ENCODE measurements at places on chromosomes 1 and 21. TPM values are rescaled to one million over a fixed set of nuclear protein-coding genes. Genes with fewer than 3 reads are reported as not detected.

GRCh38 chr1:229894532-229894931 is 172.5 kb upstream of the GALNT2 start:
- no peak for DNase-seq

DNA sequence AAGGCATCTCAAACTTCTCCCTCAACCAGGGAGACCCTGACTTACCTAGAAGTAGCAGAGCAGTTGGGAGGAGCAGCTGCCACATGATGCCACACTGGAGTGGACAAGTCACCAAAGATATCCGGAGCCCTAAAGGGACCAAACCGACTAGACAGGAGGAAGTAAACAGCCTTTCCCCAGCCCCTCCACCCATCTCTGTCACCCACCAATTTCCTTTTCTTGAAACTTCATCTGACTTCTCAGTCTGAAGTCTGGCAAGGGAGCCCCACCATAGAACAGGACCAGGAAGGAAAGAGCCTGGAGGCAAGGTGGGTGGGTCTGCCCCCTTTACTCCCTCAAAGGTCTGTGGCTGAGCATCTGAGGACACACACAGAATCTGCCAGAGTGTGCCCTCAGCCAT is at the start of gene FCGR3A:
FCGR3A (minus strand) TSS at position 167 of the 400 bp plus-strand sequence; CDS start at position 85, 82 bp downstream.
- no peak for DNase-seq

TIE1 gene
- 47.3 TPM for polyA plus RNA-seq

DNA sequence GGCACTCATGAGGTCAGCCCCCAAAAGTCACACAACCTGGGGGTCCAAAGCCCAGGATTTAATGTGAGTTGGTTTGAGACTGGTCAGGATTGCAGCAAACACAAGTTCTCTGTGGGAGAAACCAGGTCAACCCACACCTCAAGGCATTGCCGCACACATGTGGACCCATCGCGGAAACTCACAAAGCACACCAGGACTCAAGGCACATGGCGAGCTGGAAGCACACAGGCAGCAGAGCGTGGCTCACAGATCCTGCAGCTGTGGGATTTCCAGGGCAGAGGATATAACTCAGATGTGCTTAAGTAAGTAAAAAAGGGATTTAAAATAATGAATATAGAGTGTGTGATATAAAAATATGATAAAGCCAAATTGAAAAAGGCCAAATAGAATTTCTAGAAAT is 51.6 kb upstream of the ADARB1 start:
- no peak for DNase-seq

DNA sequence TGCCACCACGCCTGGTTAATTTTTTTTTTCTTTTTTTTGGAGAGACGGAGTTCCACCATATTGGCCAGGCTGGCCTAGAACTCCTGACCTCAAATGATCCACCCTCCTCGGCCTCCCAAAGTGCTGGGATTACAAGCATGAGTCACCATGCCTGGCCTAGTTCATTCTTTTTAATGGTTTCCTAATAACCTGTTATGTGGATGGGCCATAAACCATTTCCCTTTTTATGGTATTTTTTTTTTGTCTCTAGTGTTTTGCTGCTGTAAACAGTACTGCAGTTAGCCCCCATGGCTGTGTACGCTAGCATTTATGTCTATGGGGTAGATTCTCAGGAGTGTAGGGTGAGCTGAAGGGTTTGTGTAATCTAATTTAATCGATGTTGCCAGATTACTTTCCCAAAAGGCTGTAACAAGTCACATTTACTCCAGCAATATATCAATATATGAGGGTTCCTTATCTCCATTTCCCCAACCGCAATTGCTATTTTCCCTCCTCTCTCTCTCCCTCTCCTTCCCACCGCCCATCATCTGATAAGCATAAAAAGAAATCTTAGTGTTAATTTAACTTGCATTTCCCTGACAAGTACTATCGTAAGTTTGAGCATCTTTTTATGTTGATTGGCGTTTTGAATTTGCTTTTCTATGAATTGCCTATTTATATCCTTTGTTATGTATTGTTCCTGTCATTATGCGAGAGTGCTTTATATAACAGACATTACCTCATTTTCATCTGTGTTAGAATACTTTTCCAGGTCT is 28.7 kb downstream of the RCSD1 start:
- no peak for DNase-seq

DNA sequence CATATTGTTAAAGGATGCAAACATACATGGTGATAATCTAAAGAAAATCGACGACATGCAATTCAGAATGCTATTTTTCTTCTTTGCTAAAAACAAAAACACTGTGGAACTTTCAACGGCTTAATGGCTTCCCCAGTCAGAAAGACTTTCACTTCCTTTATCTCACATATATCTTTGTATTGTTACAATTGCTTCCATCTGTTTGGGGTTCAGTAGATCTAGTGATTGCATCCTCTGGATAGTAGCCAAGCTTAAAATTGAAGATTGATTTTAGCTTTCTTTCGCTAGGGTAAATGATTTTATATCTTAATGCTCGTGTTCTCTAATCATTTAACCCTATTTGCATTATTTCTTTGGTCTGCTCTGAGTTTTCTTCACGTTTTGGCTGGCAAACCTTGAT is 31.8 kb upstream of the ADAMTS1 start:
- no peak for DNase-seq

GRCh38 chr1:9835758-9836631 is 12.2 kb upstream of the CLSTN1 start:
- peak; percentile 82 for DNase-seq

RGL1 gene
- 57.1 TPM for polyA plus RNA-seq

NDUFV3 gene
- 44.1 TPM for polyA plus RNA-seq

VWA5B1 gene
- 2.5 TPM for polyA plus RNA-seq

DNA sequence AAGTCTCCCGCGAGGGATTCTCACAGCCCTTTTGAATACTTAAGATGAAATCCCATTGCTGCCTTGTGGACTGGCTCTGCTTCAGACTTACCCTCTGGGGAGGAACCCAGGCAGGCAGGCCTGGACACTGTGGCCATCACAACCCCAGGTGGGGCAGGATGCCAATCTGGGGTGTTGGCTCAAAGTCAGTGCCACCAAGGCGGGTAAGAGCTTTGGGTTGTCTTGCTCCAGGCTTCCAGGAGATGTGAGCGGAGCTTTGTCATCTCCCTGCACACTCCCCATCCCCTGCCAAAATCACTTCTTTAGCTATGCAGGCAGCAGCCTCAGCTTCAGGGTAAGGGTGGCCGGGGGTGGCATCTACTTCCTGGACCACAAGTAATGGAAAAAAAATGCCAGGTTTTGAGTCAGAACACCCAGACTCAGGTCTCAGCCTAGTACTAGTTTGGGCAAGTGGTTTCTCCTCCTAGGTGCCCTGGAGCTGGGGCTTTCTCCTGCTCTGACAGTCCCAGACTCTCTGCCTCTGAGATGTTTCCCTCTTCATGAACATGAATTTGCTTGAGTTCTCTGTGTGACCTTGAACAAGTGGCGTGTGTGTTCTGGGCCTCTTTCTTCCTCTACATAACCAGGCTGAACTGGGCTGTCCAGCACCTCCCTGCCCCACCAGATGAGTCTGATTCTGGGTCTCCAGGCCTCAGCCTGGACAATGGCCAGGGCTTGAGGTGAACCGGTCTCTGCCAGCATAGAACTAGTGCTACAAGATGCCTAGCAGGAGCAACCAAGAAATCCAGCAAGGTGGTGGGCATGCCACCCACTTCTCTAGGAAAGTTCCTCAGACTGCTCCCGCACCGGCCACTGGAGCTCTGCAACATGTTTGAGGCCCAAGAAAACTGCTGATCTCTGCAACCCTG is 65.4 kb downstream of the VWA5B1 start:
- DNase-seq: no peak

DNA sequence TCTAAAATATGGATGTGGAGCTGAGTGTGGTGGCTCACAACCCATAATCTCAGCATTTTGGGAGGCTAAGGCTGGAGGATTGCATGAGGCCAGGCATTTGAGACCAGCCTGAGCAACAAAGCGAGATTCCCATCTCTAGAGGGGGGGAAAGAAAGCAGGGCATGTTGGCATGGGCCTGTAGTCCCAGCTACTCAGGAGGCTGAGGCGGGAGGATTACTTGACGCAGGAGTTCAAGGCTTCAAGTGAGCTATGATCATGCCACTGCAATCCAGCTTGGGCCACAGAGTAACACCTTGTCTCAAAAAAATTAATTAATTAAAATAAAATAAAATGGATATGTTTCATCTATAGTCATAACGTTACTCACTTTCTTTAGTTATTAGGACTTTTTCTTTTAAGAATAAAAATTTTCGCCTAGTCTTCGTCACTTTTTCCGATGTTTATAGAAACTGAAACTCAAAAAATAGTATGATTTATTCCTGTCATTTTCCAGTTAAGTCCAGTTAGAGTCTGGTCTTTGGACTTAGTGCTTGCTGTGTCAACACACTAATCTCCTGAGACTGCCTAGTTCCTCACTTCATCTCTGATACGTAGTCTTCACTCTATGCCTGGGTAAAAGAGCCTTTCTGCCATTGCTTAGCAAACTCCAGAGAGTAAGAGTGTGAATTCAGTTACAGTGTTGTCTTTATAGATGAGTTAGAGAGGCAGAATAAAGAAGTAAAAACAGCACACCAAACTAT is 28.0 kb downstream of the IARS2 start:
- no peak for DNase-seq

DNA sequence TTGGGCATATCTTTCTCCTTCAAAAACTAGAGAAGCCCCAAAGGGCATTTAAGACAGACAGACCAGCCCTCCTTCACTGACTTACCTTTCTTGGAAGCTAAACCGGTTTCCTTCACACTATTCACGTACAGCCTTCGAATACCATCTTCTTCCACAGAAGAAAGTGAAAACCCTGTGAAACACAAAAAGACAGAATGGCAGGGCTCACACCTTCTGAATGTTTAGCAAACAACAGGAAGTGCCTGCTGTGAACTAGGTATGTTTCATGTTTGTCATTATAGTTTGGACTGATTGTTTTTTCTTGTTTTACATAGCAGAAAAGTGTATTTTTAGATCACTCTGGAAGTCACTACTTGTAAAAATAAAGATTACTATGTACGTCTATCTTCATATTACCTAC is 148.6 kb upstream of the KRTAP19-8 start:
- no peak for DNase-seq

EPHA8 gene
- 1.3 TPM for polyA plus RNA-seq

KPRP gene
- polyA plus RNA-seq: not detected

DNA sequence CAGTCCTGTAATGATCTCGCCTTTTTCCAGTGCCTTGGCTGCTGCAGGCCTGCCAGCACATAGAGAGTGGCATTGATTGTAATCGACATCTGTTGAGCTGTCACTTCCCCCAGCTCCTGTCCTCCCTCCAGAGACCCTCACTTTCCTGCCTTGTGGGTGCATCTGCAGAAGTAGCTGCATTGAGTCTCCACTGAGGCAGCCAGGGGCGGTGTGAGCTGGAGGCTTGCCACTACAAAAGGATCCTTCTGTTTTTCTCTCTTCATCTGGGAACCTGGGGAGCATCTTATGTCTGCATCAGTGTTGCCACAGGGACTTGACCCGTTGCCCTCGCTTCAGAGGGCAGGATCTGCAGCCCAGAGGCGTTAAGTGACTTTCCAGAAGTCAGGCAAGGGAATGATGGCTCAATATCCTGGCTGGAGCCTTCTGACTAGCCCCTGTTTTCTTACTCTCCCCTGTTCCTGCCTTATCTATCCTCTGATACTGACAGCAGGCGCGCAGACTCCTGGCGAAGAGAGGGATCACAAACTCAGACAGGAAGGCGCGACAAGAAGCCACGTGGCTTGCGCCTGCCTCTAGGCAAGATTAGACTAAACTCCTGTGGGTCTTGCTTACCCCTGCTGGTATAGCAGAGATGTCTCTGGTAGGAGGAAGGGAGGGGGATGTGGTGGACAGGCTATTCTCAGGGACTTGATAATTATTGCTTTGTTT is 13.3 kb upstream of the FMOD start:
- DNase-seq: no peak

GRCh38 chr1:50703240-50703639 is 256.8 kb downstream of the FAF1 start:
- no peak for DNase-seq

DNA sequence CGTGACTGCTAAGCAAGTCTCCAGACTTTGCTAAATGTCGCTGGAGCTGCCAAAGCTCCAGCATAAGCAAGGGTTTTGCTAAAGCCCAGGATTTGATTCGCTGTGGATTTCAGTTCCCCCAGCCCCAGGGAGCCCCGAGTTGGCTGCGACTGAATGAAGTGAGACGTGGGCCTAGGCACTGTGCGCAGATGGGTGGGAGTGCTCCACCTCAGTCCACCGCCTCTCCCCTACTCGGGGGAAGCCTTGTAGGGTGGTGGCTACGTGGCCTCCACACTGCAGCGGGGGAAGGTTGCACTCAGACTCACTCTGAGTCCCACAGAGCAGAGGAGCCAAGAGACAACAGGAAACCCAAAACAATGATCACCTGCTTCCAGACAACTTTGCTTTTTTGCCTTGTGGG is 397.8 kb upstream of the VAMP3 start:
- no peak for DNase-seq

GRCh38 chr1:33997127-33998036 is 133.5 kb downstream of the HMGB4 start:
- DNase-seq: no peak

- DNase-seq: no peak
Measured at GRCh38 chr1:82538876-82539275, 738.1 kb downstream of the ADGRL2 start.

- DNase-seq: no peak
Measured at GRCh38 chr1:166133276-166133841, 33.4 kb downstream of the FAM78B start.

DNA sequence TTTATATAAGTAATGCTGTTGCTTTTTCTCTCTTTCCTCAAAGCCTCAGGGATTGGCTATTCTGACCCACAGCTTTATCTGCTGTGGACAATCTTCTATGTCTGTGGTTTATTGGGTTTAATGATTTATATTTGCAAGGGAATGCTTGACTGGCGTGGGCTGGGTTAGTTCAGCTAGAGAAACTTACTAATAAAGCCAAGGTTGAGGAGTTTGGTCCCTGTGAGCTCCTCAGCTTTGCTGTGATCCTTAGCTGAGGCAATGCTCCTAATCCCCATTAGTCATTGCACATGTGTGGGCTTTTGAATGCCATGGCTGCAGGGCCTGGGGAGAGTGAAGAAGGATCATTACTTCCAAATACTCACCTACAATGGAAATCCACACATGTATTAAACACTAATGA is 179.3 kb downstream of the ZNF326 start:
- DNase-seq: peak; percentile 6

GRCh38 chr1:205190845-205191577 is 20.5 kb downstream of the DSTYK start:
- DNase-seq: no peak

GRCh38 chr21:35399002-35399530 is 350.0 kb upstream of the RUNX1 start:
- DNase-seq: no peak

GRCh38 chr1:150760013-150760412 is 5.6 kb downstream of the CTSS start:
- DNase-seq: no peak

- no peak for DNase-seq
Measured at GRCh38 chr21:8993943-8994639, 1527.3 kb upstream of the TPTE start.
